ENCODE measurements at places on chromosomes 12 and 14.
A peak's percentile ranks its signal among the peaks of the same experiment; 100 is the strongest.

DNA sequence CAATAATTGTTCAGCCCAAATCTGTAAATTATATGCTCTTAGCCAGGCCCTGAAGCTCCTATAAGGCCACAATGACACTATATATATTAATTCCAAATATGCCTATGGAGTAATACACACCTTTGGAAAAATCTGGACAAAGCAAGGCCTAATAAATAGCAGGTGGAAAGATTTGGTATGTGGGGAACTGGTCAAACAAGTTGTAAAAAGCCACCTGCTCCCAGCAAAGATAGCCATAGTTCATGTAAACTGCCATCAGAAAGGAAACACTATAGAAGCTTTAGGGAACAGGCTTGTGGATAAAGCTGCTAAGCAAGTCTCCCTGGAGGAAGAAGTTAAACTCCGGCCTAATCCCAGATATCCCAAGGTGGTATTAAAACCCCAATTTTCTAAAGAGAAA lies 29.7 kb downstream of the PRMT8 start:
- peak; percentile 77 for DNase-seq

DNA sequence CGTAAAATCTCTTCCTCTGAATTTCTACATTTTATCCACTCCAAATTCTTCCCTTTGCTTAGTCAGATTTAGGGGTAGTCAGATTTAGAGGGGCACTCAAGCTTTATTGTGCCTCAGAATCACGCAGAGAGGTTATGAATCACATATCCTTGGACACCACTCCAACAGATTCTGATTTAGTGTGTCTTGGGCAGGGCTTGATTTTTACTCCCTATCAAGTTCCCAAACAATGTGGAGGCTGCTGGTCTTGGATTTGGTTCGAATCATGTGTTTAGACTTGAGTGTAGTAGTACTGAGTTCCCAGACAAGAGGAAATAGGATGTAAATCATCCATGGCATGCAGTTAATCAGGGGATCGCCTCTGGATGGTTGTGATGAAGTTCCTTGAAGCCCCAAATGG lies 298.1 kb upstream of the CLEC14A start:
- no peak for DNase-seq

- DNase-seq = no peak
These were observed 46.7 kb downstream of the GXYLT1 start for GRCh38 chr12:42097971-42098370.

- no peak for DNase-seq
These were observed at the start of gene KRT6A for GRCh38 chr12:52493172-52493571. Gene KRT6A, minus strand, starts transcription at chr12:52493257. Its CDS starts 69 bp downstream, at chr12:52493188.

GRCh38 chr12:91851741-91852477 lies 293.7 kb downstream of the BTG1 start:
- DNase-seq = no peak

DNA sequence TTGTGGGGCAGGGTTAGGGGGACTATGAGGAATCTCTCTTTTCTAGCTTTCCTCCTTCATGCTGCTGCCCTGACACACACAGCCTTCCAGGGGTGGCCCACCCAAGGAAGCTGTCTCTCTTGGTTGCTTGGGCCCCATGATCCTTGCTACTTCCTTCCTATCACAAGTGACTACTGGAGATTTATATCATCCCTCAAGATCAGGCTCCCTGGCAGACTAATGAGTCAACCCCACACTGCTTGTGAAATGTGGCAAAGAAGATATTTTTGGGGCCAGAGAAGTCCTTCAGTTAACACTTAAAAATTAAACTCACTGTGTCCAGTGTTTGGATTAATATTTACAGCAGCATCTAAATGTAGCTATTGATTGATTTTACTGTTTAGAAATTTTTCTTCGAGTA lies 1.5 kb downstream of the OR4E1 start:
- no peak for DNase-seq

DNA sequence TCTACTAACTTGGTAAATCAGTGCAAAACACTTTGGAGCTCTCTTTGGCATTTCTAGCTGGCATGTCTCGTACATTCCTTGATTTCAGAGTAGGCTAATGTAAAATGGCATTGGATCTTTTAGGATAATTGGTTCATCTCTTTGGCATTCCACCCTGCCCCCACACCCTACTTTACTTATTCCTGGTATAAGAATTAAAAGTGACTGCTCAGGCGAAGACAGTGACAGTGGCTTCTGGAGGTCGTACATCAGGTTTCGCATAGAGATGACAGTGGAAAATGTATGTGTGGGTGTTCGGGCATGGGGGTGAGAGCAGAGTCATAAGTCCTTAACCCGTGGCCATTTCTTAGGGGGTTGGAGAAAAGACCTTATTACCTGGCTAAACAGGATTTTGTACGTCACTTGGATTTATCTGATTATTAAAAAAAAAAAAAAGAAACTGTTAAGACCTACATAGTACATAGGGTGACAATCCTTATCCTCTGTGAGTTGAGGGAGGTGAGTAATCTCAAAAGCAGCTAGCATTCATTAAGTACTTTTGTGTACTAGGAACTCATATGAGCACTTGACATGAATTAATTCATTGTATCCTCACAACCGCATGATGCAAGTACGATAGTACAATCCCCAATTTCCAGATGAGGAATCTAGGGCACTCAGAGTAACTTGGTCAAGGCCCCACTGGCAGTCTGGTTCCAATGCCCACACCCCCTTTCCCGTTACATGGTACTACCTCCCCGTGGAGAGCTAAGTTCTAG lies 22.4 kb upstream of the KCNK13 start:
- no peak for DNase-seq

DNA sequence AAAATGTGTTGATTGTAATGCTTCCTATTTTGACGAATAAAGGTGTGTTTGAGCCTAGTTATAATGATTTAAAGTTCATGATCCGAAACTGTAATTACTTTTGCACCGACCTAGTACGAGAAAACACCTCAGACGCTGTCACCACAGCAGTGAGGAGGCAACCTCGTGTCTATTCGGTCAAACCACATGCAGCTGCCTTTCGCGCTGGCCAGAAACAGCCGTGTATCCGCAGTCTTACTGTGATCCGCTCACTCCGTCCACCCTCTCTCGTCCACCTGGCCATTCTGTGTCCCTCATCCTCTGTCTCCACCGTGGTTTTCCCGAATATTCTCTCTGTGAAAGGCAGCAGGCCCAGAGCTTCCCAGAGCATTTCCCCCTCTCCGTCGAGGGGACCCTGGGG lies 67.1 kb downstream of the NOC4L start:
- no peak for DNase-seq

Measured in trophoblast cell (in vitro differentiated cells and primary cell).